CD4-positive, alpha-beta T cell treated with Interleukin-15 for 1 hour (primary cell): ENCODE measurements at places on chromosomes 1 and 21.
A peak's percentile ranks its signal among the peaks of the same experiment; 100 is the strongest.

DNA sequence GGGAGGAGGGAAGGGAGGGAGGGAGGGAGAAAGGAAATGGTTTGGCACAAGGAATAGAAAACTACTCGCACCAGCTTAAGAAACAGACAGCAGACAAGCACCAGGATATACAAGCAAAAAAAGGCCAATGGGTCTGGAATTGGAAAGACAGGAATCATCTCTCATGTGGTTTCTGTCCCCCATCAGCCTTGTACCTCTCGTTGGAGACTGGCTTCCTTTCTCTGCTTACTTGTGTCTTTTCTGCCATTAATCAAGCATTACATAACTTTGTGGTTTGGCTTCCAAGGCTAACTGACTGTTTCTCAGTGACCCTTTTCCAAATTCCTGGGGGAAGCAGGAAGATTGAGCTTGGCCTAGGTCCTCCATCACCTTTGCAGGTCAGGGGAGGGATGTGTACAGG, 11.8 kb upstream of the RALGPS2 start:
- DNase-seq, result no peak

- DNase-seq, result no peak
Measured at GRCh38 chr1:221801251-221801661, 59.4 kb upstream of the DUSP10 start.

DNA sequence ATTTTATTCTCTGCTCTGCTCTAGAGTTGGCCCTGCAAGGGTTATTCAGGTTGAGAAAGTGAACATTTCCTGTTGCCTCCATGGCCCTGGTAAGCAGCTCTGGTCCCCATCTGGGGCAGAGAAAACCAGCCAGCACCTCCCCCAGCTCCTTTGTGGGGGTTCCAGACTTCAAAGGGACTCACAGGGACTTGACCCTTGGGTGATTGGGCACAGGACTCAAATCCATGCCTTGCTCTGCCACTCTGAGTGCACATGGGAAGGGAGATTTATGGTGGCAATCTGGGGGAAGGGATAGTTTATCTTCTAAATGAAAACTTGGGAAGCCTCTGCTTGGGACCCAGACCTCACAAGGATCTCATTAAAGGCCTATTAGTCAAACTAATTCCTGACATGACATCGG, 212.8 kb downstream of the FOXD2 start:
- no peak for DNase-seq

DNA sequence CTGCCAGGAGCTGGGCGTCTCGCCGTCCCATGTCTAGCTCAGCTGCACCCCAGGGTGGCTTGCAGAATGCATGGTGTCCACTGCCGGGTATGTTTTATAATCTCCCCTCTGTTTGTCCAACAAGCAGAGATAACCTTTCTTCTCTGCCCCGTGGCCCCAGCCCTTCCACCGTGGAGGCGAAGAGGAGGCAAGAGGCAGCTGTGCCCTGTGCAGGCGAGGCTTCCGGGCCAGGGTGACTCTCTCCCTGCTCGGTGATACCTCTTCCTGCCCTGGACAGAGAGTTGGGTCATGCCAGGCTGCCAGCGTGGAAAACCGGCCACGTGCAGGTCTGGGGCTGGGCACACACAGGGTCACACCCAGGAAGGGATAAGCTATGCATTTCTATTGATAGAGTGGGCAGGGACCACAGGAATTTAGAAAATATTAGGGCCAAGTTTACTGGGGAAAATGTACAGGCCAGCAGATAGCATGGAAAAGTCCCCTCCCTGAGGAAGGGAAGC, at the start of gene TFF2:
TSS of gene TFF2 (minus strand) at position 68 of the 500 bp plus-strand sequence. CDS start at position 31, 37 bp downstream.
- no peak for DNase-seq

DNA sequence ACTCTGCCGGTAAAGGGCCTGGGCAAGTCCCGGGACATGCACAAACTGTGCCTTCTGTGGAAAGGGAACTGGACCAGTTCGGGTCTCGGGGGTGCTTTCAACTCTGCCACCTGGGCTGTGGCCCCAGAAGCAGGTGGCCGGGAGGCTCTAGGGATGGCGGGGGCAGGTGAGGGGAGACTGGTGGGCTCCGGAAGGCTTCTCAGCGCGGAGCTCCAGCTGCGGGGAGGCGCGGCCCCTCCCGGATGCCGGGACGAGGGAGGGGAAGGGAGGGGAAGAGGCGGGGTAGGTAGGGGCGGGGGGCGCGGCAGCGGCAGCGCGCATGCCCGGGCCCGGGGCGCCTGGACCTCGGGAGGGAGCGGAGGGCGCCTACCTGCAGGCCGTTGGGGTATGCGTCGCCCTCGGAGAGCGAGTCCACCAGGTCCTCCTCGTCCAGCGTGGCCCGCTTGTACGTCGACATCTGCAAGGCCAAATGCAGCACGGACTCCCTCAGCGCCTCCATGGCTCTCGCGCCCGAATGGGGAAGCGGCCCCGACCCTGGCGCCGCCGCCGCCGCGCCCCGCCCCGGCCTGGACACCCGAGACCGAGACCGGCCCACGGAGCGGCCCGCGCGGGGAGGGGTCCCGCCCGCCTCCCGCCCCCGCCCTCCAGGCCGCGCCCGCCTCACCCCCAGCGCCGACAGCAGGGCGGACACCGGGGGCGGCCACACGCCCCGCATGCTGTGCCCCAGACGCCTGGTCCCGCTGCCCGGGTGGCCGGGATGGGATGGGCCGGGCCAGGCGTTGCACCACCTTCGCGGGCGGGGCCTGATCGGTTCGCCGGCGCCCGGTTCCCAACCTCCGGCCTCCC, at the start of gene ECE1:
TSS of gene ECE1 (minus strand) at position 764 of the 846 bp plus-strand sequence. CDS start at position 715, 49 bp downstream.
- peak; percentile 52 for DNase-seq

DNA sequence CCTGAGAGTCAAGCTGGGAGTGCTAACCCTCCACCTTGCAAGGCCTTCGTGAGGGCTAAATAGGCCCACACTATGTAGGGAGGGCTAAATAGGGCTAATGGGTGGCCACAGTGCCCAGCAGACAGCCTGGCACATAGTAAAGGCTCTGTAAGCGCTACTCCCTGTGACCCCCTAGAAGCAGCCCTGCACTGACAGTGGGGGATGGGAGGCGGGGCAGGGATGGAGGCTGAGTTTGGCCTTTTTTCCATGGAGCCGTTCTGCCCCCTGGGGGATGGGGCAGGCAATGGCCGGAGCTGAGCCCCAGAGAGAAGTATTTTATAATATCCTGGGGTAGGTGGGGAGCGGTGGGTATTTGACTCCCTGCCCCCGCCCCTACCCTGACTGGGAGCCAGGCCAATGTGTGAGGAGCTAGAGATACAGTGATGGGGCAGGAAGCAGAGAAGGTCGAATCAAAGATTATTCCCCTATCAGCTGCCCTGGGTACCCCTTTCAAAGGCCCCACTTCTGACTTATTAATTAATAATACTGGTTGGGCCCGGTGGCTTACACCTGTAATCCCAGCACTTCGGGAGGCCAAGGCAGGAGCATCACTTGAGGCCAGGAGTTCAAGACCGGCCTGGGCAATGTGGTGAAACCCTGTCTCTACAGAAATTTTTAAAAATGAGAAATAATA, 42.3 kb downstream of the LACTBL1 start:
- DNase-seq, result no peak

DNA sequence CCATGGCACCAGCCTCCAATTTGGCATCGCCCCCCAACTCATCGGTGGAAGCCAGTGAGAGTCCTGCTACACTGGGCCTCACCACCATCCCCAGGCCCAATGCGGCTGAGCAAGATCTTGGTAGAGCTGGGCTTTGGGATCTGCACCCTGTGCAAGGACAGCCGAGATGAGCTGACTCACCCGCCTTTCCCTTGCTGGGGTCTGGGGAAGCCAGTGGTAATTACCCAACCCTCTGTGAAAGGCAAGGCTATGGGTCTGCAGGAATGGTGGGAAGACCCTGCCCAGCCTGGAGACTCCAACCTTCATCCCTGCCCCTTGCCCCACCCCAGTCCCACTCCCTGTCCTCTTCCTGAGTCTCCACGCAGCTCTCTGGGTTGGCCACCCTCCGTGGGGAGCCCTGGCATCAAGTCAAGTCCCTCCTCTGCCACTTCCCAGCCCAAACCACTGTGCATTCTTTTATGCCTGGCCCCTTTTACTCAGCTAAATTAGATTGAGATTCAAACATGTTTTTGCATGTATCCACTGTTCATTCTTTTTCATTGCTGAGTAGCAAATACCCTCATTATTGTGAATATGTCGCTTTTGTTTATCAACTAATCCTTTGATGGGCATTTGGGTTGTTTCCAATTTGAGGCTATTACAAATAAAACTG, 8.8 kb downstream of the SMCP start:
- DNase-seq, result no peak

GRCh38 chr1:35580949-35581388, 7.9 kb downstream of the TFAP2E start:
- DNase-seq, result no peak

GRCh38 chr1:56331892-56332567, 247.3 kb downstream of the PLPP3 start:
- no peak for DNase-seq

DNA sequence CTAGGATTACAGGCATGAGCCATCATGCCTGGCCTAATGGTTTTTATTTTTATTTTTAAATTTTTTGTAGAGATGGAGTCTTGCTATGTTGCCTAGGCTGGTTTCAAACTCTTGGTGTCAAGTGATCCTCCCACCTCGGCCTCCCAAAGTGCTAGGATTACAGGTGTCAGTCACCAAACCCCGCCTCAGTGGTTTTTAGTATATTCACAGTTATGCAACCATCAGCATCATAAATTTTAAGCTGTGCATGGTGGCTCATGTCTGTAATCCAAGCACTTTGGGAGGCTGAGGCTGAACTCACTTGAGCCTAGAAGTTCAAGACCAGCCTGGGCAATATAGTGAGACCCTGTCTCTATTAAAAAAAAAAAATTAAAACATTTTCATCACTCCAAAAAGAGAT, 28.6 kb downstream of the PIK3CD start:
- DNase-seq, result no peak

GRCh38 chr1:154874465-154874864, 4.4 kb upstream of the KCNN3 start:
- DNase-seq, result no peak

DNA sequence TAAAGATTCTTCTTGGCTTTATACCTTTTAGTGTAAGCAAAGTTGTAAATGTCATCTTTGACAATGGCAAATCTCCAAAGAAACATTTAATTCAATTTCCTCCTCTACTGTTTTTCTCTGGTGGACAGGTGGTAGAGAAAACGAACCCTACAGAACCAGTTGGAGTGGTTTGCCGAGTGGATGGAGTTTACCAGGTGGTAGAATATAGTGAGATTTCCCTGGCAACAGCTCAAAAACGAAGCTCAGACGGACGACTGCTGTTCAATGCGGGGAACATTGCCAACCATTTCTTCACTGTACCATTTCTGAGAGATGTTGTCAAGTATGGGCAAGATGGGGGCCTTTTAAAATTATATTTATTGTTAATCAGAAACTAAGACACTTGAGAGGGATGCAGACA, 25.8 kb downstream of the UAP1 start:
- no peak for DNase-seq
